ENCODE measurements at places on chromosomes 5 and 9.
A peak's percentile ranks its signal among the peaks of the same experiment; 100 is the strongest.

GRCh38 chr9:101445353-101446029, 9.9 kb upstream of the ALDOB start:
- DNase-seq, result no peak

DNA sequence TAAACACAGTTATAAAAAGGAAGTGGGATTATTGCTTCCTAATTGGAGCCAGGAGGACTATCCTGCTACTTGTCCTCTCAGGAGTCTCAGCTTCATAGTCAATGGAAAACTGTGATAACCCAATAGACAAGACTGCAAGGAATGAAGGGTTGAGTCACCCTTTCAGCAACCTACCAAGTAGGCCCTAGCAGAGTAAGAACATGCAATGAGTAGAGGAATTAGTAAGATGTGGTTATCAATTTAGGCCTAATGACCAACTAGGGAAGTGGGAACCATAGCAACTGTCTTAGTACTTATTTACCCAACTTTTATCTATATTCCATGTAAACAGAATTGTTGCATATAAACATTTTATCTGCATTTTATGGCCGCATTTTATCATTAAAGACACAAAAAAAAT, 310.1 kb downstream of the RFX3 start:
- DNase-seq, result no peak

DNA sequence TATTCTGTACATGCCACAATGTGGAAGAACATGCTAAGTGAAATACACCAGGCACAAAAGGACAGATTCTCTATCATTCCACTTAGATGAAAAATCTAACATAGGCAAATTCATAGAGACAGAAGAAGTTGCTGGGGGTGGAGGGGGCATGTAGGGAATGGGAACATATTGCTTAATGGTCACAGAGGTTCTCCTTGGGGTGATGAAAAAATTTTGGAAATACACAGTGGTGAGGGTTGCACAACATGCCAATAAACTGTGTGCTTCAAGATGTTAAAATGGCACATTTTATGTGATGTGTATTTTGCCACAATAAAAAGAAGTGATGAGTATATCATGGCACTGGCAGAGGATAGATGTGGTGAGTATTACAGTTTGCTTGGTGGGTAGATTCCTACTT, 111.9 kb downstream of the SUSD1 start:
- no peak for DNase-seq

- peak; percentile 12 for DNase-seq
These were observed 149.1 kb downstream of the ATP10B start for GRCh38 chr5:160702934-160703333.

- DNase-seq, result no peak
These were observed 101.3 kb downstream of the SH3TC2 start for GRCh38 chr5:148961261-148962199.

DNA sequence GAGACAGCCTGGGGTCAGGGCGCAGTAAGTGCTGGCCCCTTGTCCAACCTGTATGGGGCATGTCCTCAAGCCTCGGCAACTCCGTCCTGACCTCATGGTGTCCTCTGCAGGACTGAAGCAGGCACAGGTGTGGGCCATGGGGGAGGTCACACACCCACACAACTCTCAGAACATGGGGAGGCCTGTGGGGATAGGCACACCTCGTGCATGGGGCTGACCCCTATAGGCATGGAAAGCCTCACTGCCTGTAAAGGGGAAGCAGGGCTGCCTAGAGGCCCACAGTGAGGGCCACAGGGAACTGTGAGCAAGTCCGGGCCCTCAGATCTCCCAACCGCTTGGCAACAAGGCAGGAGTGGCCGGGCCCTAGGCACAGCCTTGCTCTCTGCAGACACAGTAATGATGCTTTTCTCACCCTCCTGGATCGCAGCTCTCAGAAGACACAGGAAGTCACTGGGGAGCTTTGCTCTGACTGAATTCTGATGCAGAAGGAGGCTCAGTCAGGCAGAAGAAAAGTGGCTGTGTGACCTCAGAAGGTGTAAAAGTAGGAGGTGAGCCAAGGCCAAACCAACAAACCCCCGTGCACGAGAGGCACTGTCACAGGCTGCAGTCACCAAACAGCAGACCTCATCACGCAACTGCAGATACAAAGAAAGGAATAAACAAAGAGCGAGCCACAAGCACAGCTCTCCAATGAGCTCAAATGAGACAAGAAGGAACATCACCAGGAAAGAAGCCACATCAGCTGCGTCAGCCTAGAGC, 5.4 kb downstream of the IPPK start:
- DNase-seq, result peak; percentile 16

GRCh38 chr5:66203531-66203930, 59.4 kb downstream of the SREK1 start:
- no peak for DNase-seq

DNA sequence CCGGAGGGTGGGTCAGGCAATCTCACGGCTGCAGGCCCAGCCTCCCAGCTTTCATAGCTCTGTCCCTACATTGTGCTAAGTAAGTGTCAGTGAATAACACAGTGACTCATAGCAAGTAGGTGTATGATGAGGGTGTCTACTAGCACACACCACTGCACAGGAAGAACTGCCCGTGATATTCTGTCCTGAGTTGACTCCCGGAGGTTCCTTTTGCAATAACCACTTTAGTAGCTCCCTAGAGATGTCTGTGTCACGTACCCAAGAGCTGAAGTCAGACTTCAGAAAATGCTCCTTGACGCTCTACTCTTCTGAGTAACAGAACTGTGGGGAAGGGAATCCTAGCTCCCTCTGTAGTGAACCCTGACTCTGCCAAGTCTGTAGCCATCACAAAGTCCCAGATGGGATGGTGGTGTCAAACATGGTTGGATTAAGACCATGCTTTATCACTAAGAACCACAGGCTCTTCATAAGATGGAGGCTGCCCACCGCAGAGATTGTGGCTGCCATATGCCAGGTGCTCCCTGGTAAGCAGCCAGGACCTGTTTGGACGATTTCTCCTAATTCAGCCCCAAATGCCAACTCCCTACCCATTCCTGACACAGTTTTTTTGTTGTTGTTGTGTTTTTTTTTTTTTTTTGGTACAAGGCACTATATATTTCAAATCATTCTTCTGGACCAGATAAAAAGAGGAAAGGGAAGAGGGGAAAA, 352.6 kb upstream of the PANK3 start:
- DNase-seq, result no peak

DNA sequence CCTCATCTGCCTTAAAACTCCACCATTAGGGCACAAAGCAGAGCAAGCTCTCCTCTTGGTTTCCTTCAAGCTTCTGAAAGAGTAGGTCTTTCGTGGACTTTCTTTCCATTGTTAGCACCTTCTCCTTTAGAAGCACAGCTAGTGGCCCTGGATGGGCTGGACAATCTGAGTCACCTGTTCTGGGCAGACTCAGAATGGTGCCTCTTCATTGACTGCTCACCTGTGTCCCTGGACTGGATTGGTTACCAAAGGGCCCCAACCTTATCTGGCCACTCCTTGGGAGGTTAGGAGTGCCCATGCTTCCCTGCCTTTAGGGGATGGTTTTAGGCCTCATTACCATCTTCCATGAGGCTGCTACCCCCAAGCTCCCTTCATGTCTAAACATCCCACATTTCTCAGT, 23.2 kb downstream of the TMEM174 start:
- no peak for DNase-seq

- DNase-seq, result no peak
These were observed 88.5 kb upstream of the SPDL1 start for GRCh38 chr5:169494941-169495548.

GRCh38 chr9:108413809-108414208, 442.0 kb downstream of the ACTL7B start:
- DNase-seq, result no peak

DNA sequence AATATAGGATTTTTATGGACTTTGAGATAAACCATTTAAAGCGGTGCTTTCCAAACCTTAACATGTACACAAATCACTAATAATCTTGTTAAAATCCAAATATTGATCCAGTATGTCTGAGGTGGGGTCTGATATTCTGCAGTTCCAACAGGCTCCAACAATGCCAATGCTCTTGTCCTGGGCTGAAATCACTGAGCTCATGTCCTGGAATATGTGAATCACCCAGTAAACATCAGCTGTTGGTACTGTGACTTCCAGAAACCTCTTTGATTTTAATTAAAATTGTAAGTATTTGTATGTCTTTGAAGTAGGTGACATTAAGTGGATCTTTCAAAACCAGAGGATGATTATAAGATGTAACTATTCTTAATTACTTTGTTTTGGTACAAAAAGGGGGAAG, 52.8 kb upstream of the CAST start:
- no peak for DNase-seq

DNA sequence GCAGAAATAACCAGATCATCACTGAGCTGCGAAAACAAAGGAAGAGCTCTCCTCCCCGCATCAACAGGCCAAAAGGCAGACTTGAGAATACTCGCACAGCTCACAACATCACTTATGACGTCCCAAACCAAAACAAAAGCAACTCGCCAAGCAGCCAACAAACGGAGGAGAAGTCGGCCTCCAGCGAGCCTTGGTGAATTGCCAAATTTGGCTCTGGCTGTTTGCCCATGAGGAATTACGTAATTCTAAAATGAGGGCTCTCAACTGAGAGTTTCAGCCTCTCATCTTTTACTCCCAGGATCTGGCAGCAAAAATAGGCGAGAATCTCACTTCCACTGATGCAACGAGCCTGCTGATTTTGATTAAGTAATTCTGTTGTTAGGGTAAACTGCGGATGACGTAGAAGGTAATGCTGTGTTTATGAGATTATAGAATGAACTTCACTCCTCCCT, 51.7 kb upstream of the SEMA6A start:
- no peak for DNase-seq

DNA sequence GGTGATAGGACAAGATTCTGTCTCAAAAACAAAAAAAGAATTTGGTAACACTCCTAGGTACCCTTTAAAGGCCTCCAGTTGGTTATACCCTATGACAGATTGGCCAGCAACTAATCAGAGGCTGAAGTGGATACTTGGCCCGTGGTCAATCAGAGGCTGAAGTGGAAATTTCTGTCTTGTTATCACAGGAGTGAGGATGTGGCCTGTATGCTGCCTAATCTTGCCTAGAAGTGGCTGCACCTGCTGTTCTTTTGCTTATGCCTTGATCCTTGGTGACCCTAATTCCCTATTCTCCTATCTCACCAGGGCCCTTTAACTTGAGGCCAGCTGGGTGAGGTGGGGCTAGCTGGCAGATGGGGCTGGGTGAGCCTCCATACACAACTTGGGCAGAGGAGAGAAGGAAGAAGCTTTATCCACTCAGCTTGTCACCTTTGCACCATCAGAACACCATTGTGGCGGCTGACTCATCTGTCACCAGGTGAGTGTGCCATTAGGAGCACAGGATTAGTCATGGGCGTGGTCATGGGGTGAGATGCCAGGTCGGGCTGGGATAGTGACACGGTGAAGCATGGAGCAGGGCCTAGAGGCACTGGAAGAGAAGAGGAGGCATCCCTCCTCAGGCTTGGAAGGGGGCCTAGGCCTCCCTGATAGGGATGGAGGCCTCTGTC, 41.5 kb downstream of the SAR1B start:
- DNase-seq, result no peak

- DNase-seq, result no peak
These were observed 459.6 kb downstream of the ACTL7B start for GRCh38 chr9:108396193-108396592.

GRCh38 chr9:37995961-37996818, 72.8 kb downstream of the SHB start:
- DNase-seq, result no peak

DNA sequence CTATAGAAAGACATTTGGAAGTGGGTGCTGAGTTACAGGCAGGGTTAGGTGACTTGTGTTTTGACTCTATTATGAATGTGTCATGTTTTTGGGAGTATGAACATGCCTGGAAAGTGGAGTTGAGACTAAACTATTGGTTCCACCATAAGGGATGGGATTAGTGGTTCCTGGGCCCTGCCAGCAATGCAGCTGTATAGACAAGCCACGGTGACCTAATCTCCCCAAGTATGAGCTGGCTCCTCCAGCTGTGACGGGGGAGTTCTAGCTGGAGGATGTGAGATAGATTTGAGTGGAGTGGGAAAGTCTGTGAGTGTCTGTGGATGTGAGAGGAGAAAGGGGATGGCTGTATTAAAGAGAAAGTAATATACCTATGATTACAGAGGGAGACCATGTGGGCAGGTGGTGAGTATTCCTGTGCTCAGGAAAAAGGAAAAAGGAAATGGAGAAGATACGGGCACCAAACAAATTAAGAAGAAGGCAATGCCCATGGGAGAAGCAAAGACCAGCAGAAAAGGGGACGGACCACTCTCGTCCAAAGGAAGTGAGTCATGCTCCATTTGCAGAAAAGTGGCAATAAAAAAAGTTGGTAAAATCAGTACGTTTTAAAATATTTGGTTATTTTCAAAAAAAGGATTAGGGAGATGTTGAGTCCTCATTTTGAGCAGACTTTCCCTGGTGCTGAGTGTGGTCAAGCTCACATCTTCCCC, 48.3 kb upstream of the ICE1 start:
- DNase-seq, result no peak

GRCh38 chr5:5782402-5782801, 359.9 kb downstream of the ICE1 start:
- DNase-seq, result no peak

- no peak for DNase-seq
These were observed 246.0 kb downstream of the YTHDC2 start for GRCh38 chr5:113759505-113759904.

GRCh38 chr9:89911721-89912604, 307.2 kb downstream of the GADD45G start:
- no peak for DNase-seq

DNA sequence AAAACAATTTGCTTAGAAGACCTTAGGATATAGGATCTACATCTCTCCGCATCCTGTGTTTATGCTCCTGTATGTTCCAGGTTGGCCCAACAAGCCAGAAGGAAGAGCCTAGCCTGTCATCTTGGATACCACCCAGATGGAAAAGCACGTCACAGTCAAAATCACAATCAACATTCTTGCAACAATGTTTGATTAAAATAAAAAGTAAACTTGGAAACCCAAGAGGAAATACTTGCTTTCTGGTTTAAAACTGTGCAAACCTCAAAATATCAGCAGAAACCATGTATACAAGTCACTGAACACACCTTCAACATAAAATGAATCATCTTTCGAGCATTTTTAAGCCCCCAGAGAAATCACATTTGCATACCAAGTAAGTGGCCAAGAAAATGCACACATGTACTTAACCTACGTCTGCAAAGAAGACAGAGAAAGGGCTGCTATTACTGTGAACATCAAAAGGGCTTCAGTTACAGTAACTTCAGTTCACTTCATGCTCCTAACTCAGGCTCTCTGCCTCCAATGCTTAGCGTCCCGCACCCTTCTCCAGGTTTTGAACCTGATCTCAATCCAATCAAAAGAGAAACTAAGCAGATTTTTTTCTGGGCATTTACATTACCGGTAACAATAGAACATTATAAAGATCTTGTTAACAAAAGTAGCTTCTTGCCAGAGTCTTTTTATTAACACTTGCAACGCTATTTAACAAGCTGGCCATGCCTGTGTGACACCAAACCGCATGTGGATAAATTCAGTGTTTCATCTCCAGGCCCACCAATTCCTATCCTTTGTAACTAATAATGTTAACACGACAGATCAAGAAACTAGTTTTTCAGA, 1.3 kb downstream of the ENC1 start:
- no peak for DNase-seq

GRCh38 chr5:67255881-67256280, 59.3 kb upstream of the CD180 start:
- DNase-seq, result no peak

Measured in CD4-positive, alpha-beta T cell treated with Interleukin-4 for 1 hour (primary cell).